ENCODE measurements at places on chromosomes 12 and 14. TPM values are rescaled to one million over a fixed set of nuclear protein-coding genes. Genes with fewer than 3 reads are reported as not detected.

DNA sequence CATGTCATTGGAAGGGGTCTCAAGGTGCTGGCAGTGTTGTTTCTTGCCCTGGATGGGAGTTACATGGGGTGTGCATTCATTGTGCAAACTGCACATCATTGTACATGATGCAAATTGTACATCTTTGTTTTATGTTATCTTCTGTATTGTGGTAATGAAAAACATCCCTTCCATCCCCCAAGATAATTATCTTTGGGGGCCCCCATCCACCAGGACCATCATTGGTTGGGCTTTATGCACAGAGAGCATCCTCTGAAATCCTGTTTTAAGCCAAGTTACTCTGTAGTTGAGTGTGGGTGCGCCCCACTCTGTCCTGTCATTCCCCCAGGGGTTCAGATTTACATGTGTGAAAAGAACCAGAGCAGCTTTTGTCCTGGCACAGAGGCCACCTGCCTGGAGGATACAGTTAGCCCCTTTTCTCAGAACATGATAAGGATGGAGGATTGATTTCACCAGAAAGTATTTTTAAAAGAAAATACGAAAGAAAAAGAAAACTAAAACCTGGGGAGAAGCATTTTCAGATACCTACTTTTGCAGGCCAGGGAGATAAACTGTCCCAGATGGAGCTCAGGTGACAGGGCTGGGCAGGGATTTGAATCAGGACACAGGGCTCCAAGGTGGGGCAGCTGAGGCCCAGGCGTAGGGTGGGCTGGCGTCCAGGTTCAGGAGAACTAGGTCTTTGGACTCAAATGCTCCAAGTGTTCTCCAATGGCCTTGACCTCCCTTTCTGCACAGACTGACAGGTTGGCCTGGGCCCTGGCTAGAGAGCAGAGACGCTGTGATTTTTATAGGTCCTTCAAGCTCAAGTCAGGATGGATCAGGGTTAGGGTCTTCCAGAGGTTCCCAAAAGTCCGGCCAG is 17.2 kb downstream of the WSCD2 start:
- no peak for DNase-seq

DNA sequence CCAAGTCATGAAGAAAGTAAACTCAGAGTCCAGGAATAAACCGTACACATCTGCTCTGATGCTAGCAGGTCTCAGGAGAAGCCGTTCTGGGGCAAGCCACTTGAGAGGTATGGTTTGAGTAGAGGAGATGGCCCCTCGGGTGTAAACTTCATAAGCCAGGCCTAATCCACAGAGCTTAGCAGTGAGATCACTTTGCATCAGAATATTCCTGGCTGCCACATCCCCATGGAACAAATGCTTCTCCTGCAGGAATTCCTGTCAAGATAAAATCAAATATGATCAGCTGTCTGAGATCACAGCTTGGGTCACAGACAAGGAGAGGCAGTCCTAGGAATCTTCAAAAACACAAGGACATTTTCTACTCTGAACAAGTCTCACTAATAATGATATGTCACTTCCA is 11.2 kb upstream of the MAGOHB start:
- no peak for DNase-seq

PLEKHG7 gene
- not detected for total RNA-seq

DNA sequence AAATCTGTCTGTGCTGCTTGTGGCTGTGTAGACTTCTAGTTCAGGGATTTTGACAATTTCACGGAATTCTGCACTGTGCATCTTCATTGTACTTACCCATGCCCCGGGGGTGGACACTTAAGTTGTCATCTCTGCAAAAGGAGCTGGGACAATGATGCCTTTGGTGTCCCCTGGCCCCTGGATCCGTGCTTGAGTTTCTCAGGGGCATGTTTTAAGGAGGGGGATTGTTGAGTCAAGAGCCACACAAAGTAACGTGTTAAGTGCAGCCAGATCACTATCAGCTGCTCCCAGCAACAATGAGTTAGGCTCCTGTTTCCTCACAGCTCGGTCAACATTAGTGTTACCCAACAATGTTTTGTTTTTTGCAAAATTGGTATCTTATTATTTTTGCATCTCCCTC is 305.0 kb upstream of the DIO3 start:
- no peak for DNase-seq

GRCh38 chr12:49588281-49588680 is 17.2 kb downstream of the FAM186B start:
- no peak for DNase-seq

DNA sequence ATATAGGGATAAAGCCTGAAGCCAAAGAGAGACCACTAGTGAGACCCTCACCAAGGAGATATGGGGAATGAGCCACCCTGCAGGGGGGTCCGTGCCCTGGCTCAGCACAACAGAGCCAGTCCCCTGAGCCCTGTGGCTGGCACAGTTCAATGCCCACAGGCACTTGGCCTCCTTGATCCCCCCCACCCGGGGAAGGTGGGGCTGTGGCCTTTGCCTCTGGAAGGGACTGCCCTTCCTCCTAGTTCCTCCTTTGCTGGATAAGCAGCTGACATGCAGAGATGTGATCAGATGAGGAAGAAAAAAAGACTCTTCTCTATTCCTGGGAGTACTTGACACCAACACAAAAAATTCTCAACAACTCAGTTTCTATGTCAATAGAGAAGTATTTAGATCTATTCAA is 19.9 kb downstream of the TTC7B start:
- DNase-seq = no peak

DNA sequence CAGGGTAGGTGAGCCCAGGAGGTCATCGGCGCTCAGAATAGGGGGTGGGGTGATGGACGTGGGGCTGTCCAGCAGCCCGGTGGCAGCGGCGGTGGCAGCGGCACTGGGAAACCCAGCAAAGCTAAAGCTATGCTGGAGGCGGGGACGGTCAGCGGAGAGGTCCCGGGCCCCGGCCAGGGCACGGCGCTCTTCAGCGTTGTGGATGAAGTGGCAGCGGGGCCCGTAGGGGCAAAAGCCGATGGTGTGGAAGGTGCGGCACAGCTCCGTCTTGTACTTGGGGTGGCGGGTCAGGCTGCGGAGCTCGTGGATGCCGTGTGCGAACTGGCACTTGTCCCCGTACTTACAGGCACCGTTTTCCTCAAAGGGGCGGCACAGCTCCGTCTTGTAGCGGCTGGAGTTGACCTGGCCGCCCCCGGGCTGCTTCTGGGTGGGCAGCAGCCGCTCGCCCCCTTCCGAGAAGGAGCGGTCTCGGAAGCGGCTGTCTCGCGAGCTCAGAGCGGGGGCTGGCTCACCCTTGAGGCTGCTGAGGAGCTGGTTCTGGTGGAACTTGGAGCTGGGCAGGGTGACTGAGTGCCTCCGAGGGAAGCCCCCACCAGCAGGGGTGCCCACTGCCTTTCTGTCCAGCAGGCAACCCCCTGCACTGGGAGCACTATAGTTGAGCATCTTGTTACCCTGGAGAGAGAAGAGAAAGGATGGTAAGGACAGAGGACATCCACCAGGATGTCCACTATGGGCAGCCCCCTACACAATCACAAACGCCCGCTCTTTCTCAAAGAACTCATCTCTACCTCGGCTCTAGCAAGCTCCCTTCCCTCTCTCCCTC is 2.8 kb downstream of the ZFP36L1 start:
- peak; percentile 63 for DNase-seq

GRCh38 chr12:115597157-115597712 is 680.3 kb downstream of the MED13L start:
- no peak for DNase-seq

GRCh38 chr12:101642115-101643067 is 47.6 kb downstream of the MYBPC1 start:
- peak; percentile 29 for DNase-seq

DNA sequence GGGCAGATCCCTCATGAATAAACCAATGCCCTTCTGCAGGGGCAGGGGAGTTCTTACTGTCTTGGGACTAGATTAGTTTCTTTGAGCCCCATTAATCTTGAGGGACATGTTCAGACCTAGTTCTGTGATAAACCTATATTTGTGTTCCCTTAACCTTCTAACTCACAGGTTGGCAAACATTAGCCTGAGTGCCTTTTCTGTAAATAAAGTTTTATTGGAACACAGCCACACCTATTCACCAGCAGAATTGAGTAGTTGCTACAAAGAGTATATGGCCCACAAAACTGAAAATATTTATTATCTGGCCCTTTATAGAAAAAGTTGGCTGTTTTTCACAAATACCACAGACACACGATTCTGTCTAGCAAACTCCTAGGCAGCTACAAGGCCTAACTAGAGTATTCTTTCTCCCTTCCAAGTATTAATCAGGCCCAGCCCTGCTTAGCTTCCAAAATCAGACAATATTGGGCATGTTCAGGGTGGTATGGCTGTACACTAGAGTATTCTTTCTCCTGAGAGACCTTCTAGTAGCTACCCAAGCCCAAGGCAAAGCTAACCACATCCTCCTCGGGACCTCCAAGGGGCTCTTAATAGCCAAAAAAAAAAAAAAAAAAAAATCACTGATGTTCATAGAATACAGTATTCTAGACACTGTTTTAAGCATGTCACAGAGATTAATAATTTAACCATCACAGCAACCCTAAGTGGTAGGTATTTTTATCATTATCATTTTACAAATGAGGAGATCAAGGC is 199.3 kb upstream of the PWP1 start:
- no peak for DNase-seq

TAS2R31 gene
- total RNA-seq = 2.9 TPM

KLRG1 gene
- total RNA-seq = 16.1 TPM

- no peak for DNase-seq
These were observed 5.6 kb downstream of the GON7 start for GRCh38 chr14:93201155-93201704.

SLC25A21 gene
- total RNA-seq = not detected

TMEM119 gene
- 0.48 TPM for total RNA-seq

DNA sequence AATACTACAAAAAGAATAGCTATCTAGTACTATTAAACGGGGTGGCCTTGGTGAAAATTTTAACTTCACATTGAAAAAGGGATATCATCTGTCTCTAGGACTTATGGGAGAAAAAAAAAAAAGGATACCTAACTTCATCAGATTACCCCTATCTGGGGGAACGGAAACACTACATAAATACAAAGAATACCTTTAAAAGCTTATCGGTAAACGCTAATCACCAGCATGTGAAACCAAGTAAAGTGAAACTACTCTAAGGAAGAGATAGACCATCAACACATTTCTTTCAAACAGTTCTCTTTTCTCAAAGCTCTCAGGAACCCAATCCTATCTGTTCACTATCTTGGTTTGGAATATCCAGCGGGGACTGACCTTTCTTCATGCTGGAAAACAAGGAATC is 3.5 kb downstream of the KICS2 start:
- DNase-seq = no peak

FAM177A1 gene
- total RNA-seq = 36.5 TPM

NR1H4 gene
- not detected for total RNA-seq

CPM gene
- total RNA-seq = 1.2 TPM

- DNase-seq = no peak
These were observed 985.7 kb upstream of the FBXO33 start for GRCh38 chr14:40417777-40418401.

DNA sequence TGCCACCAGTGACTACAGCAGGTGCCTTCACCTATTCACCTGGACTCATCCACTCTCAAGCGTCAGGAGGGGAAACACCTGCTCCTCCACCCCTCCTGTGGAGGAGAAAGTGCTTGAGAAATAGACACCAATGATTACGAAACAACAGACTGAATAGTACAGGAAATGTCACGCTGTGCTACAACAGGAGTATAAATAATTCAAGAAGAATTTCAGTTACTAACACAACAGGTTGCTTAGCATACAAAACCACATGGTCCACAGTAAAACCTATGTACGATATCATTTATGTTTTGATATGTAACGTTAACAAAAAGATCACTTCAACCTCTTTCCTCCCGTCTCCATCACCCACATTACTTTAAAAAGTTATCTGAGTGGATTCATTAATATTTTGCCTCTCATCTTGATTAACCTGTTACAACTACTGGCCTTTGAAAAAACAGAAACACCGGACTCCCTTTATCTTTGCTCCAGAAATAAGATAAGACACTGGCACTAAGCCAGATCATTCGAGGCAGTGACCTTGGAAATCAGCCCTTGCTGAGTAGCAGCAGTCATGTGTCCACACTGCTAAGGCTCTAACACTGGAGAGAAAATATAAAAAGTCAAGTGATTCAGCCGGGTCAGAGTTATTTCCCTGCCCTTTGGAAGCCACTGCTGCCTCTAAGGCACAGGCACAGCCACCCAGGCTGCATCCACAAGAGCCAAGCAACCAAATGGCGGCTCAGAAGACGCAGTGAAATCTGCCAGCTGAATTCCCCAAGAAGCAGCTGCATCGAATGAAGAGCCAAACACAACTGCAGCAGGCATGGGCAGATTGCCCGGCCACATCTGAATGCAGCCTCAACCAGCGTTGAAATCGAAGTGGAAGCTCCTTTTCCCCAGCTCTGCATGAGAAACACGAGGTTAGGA is 40.9 kb downstream of the NT5DC3 start:
- no peak for DNase-seq

SRRM4 gene
- total RNA-seq = not detected

GRCh38 chr12:81815611-81816010 is 56.5 kb upstream of the PPFIA2 start:
- no peak for DNase-seq

MGP gene
- 0.44 TPM for total RNA-seq

- DNase-seq = no peak
These were observed 107.9 kb downstream of the CAND1 start for GRCh38 chr12:67377021-67377420.

DNA sequence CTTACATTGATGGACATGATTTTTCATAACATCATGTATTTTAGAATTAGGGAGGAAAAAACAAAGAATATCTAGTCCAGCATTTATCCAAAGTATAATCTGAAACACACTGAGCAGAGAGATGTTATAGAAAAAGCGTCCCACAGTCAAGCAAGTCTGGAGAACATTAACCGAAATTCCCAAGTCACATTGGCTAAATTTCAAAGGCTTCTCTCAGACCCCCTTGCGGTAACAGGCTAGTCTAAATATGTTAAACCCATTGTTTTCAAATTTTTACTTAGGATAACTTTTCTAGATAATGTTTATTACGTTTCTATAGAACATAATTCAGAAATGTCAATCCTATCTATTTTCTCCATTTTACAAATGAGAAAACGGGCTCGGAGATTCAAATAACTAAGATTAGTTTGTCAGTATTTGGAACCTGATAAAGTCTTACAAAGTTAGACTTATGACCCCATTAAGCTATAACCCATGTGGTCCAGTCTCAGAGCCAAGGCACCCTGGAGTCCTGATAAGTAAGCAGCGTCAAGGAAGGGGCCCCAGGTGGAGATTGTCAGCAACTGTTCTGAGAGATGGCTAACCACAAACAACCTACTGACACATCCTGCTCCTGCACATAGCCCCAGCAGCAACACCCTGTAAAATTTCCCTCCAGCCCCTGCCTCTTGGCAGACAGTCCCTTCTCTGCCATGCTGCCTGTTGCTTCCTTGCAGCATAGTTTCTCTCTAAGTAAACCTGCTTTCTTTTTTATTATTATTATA is 220.6 kb upstream of the TMEM260 start:
- DNase-seq = peak; percentile 28

GRCh38 chr12:9707864-9708808 is 24.8 kb downstream of the CLECL1 start:
- DNase-seq = peak; percentile 67

SLC22A17 gene
- 4.8 TPM for total RNA-seq

DNA sequence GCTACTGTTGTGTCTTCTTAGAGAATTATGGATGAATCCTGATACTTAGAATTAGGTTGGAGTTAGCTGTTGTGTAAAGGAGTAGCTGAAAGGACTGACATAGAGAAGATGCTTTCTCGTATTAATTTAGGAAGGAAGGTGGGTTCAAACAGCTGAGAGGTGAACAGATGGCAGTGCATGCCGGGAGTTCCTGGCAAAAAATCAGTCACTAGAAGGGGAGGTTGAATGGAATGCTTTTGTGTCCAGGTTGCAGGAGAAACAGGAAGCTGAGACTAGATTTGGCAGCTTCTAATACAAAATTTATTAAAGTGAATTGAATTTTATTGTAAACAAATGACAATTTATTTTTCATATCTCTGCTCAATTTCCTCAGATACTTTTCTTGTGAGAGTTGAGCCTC is 70.8 kb downstream of the BTG1 start:
- DNase-seq = no peak

Data from activated naive CD8-positive, alpha-beta T cell treated with anti-CD3 and anti-CD28 coated beads, Interleukin-2, amount 10 ng/mL, durations not matched to agents 7 days and 5 days (primary cell).